ENCODE measurements at places on chromosomes 2 and 18.

GRCh38 chr2:60498127-60498815, 55.2 kb downstream of the BCL11A start:
- DNase-seq, result no peak

DNA sequence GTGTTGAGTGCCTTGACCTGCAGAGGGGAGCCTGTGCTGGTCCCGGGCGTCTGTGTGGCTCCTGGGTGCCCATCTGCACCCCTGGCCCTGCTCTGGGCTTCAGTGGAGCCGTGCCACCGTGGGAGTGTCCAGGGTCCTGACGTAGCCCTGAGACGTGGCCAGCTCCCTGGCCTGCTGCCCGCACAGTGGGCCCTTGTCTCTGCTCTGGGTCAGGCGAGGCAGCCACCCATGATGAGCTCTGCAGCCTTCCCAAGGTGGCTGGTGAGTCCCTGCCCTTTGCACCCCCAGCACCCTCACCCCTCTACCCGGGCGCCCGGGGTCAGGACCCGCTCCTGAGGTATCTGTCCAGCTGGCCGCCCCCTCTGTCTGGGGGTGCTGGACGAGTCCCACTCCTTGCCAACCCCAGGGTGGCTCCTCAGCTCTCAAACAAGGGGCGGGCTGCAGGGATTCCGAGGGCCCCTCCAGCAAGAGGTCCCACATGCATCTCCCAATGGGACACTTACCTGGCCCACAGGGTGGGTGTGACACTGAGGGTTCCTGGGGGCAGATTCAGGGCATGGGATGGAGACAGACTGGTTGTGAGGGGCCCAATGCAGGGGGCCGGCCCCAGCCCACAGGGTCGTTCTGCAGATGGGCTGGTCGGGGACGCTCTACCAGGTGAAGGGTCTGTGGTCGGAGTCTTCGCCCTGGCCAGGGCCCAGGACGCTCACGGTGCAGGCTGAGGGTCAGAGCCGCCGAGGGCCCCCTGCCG, 2.4 kb downstream of the NEU4 start:
- DNase-seq, result no peak

DNA sequence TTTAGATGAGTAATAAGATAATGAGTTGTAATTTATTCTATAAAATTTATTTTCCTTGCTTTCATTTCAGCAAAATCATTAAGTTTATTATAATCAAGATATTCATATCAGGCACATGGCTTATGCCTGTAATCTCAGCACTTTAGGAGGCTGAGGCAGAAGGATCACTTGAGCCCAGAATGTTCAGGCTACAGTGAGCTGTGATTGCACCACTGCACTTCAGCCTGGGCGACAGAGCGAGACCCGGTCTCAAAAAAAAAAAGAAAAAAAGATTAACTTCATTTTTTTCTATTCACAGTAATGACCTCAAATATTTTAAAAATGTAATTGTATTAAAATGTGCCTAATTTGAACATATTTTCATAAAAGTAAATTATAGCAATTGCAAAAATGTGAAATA, 67.9 kb downstream of the ACYP2 start:
- no peak for DNase-seq

DNA sequence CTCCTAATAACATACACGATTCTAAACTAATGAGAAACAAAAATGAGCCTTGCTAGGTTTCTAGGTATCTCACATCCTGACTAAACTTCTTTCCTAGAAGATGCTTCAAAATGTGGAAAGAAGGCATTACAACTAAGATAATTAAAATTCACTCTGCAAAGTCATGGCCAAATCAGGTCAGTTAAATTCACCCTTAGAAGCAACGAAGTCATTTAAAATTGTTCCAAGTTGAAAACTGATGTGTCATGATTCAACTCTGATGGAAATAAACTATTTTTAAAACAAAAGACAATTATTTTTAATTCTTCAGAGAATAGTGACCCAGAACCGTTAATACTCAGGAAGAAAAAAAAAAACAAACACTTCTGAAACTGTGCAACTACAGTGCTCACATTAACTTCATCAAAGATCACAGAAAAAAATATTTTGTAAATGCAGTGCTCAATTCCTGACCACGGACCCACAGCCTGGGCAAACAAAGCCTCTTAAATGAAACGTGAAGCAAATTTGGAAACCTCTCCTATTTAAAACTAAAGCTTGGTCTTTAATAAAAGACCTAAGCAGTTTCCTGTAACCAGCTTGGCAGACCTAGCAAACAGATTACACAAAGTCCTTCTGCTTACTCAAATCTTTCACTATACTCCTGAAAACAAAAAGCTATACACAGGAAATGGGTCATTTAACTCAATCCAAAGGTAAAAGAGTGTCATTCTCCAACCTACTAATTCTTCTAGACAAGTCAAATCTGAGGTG, 39.0 kb downstream of the CHN1 start:
- no peak for DNase-seq

DNA sequence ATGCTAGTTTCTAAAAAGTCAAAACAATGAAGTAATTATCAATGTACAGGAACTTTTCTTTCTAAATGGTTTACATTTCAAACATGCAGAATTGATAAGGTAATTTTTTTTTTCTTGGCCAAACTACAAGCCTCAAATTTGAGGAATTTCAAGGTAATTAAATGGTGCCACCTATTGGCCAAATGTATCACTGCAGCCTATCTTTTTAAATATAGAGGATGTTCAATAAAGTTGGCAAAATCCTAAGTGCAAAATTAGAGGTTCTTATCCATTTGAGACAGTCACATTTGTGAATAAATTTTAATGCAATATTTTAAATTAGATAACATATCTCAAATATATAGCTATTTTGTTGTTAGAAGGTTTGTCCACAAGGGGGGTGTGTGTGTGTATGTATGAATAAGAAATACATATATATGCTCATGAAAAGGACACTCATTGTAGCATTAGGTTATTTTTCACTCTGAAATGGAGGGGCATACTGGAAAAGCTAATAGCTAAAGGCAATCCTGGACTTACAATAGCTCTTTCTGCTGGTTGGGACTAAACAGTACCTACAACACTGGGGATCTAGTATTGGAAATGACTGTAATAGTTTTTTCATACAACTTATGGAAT, 26.2 kb downstream of the MMADHC start:
- DNase-seq, result no peak

GRCh38 chr2:119283873-119284331, 60.3 kb downstream of the STEAP3 start:
- peak; percentile 44 for DNase-seq

GRCh38 chr2:98637401-98638147, 29.2 kb downstream of the UNC50 start:
- DNase-seq, result no peak

DNA sequence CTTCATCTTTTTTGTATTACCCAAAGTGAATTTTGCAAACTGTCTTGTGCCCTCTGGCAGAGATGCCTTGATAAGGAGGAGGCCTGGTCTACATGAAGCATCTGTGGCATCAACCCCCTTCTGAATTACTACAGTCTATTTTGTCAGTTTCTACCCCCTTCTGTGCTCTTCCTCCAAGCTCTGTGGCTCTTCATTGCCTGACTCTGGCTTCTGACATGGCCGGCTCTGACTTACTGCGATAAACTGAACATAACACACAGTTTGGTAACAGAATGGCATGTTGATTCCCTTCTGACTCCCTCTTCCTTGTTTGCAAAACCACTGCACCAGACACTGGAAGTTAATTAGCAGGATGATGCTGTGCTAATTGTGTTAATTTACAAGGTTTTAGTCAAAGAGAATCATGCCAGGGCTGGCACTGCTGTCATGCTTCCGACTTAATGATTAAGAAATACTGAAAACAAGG, 122.5 kb downstream of the FIGN start:
- DNase-seq, result no peak

DNA sequence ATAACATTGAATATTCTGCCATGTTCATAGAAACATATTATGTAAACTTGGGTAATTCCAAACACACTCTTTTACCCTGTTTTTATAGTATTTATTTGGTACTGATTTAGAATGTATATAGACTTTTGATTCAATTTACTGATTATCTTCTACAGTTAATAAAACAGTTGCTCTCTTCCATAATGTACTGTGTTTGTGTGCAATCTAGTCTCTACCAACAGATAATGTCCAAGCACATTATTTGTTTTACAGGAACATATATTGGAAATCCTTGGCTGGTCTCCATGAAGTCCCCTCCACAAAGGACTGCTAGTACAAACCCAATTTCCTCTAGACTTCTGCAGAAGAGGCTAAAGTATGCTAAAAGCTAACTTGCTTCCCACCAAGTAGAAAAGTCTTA, 386.6 kb downstream of the RND3 start:
- DNase-seq, result no peak

DNA sequence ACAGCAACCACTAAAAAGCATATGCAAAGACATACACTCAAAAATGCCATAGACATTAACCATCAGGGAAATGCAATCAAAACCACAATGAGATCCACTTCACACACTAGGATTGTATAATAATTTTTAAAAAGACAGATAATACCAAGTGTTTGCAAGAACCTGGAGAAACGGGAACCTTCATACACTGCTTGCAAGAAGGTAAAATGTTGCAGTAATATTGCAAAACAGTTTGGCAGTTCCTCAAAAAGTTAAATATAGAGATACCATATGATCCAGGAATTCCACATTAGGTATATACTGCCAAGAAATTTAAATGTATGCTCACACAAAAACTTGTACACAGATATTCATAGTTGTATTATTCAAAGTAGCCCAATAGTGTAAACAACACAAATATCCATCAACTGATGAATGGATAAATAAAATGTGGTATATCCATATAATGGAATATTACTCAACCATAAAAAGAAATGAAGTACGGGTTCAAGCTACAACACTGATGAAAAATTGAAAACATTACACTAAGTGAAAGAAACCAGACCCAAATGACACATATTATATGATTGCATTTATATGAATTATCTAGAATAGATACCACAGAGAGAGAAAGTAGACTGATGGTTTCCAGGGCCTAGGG, 14.7 kb upstream of the CHMP3 start:
- DNase-seq, result no peak

GRCh38 chr2:182980652-182981051, 57.6 kb downstream of the NCKAP1 start:
- DNase-seq, result no peak

DNA sequence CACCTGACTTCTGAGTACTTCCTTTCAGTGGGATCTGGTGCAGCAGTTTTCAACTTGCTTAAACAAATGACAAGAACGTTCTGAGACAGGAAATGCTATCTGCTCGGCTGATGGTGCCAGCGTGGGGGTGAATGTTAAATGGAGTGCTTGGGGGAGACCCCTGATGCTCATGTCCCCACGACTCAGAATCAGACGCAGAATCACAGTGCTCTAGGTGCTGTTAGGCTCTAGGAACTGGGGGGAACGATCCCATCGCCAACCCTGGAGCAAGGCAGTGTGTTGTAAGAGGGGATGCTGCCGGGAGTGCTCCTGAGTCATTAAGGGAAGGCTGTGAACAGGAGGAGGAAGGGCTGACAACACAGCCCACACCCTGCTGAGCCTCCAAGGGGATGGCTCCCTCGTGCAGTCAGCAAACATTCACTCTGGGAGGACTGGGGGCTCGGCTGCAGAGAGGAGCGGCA, 34.1 kb upstream of the KCNF1 start:
- DNase-seq, result no peak

DNA sequence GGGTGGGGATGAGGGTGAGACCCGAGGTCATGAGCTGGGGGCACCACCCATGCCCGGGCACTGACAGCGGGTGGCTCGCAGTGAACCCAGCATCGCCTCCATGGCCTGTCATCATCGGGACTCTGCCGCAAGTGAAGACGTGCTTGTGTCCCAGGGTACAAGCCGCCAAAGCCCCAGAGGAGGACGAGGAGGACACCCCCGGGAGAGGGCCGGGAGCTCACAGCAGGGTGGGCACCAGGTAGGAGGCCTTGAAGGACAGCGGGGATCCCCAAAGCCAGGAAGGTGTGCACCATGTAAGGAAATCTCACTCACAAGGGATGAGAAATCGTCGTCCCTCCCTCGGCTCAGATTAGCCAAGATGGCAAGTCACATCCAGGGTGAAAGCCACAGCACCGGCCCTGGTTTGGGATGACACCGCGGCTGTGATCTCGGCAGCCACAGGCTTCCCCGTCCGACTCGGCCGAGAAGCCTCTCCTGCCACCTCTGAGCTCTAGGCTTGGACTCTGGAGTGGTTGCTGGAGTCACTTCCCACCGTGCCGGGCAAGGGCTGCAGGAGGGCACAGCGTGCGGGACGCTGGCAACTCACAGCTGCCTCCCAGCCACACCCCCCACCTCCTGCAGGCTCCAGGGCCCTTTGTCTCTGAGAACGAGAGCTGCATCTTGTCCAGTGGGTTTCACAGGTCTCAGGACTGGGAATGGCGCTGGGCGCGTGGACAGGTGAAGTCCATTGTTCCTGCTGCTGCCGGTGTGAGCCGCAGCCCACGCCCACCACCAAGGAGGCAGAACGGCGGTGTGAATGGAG, 81.6 kb upstream of the CTDP1 start:
- no peak for DNase-seq

- no peak for DNase-seq
These were observed 147.7 kb downstream of the ZNF516 start for GRCh38 chr18:76347341-76347740.

- no peak for DNase-seq
These were observed 19.2 kb downstream of the EDAR start for GRCh38 chr2:108969856-108970255.

GRCh38 chr2:100818606-100819369, 1.2 kb upstream of the NPAS2 start:
- DNase-seq, result peak; percentile 46

DNA sequence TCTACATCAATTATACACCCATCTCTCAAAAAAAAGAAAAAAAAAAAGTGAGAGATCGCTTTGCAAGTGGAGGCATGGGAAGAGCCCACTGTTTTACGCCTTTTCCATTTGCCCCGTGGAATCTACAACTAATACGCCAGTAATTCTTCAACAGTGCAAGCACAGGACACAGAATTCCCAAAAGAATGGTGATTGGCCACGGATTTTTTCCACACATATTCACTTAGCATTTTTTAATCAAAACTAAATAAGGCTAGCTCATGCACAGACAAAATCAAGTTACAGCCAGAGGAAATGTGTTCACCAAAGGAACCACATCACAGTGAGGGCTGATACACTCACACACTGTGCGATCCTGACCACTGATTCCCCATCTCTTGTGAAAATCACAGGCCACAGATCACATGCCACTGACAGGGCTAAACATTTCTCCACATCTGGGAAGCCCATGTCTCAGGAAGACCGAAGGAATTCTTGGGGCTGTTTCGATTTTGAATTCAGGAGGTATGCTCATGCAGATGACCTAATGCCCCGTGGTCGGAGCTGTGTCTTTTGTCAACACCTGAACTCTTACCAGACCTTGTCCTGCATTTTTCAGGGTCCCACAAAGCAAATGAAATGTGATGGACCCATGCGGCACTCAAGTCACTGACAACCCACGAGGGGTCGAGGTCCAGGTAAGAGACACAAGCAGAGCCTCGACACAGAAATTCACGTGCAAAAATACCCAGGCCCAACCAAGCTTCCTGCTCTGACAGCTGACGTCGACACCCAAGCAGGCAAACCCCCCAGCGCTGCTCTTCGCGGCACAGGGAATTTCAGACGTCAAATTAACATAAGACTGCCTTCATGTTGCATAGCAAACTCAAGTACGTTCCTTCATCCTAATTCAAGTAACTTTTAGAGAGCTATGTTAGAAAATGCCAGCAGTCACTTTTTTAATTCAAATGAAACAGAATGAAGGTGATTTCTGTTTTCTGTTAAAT, 69.6 kb downstream of the ZNF516 start:
- no peak for DNase-seq
